Panc1 (cell line): ENCODE measurements at places on chromosomes 13 and 19. TPM values are rescaled to one million over a fixed set of nuclear protein-coding genes. Genes with fewer than 3 reads are reported as not detected.

Gene NUDT19
- 41.4 TPM for total RNA-seq

Gene RUBCNL
- not detected for total RNA-seq

Gene FUT6
- not detected for total RNA-seq

Gene HRC
- 0.13 TPM for total RNA-seq

DNA sequence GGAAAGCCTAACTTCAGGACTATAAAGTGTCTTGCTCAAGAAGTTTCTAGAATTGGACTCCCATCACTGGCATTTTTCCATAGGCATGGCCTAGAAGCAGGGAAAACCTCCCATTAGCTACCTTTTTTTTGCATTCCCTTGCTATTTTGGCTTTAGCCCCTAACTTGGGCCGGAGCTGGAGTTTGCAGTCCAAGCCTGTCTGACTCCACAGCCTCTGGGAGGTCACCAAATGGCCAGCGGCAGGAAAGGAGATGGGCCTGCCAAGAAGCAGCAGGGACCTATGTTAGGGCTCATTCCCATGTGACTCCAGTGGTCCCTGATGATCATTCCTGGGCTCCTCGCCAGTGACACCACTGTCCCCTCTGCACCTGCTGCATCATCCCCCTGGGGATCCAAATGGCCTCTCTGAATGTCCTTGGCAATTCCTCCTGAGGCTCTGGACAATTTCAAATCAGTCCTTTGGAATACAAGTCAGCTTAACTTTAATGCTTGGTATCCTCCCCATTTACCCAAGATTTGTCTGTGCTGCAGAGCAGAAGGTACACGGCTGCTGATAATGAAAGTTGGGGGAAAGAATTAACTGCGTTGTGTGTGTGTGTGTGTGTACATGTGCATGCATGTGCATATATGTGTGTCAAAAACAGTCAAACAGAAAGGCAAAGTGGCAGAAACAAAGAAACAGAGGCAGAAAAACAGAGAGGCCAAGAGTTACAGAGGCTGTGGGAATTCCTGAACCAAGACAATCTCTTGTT lies 69.8 kb upstream of the SERP2 start:
- DNase-seq: no peak

- H3K4me3 ChIP-seq: no peak overlapping the region
- H3K27ac ChIP-seq: no peak overlapping the region
- no peaks in the 10 kb centered on the region for H3K4me1 ChIP-seq
- no peaks in the 10 kb centered on the region for H3K36me3 ChIP-seq
- no peak for DNase-seq
- no peaks in the 10 kb centered on the region for H3K27me3 ChIP-seq
These were observed 136.1 kb downstream of the KCTD12 start for GRCh38 chr13:76750126-76750525.

DNA sequence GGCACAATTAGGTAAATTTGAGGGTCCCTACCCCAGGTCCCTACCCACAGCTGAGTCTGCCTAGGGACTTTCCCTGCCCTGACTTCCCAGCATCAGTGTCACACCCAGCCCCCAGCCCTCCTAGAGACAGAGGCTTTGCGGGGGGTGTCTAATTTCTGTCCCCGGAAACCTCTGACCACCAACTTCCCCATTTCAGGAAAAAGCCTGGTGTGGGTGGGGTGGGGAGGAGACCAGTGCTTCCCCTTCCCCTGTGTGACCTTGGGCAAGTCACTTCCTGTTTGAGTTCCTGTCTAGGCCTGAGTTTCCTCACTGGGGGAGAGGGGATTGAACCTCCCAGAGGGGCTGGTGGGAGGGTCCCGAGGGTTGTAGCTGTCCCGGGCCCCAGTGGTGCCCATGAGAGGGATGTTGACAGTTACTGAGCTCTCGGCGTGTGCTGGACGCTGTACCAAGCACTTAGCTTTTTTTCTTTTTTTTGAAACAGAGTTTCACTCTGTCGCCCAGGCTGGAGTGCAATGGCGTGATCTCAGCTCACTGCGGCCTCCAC lies 7.9 kb downstream of the VASP start:
- H3K27ac ChIP-seq: peak overlapping the region; percentile 8; the same call in 1 of the 2 replicates
- H3K4me1 ChIP-seq: peaks cover 27% of the 10 kb centered on the region
- no peak overlapping the region for H3K4me3 ChIP-seq
- H3K27me3 ChIP-seq: no peaks in the 10 kb centered on the region
- DNase-seq: no peak

GRCh38 chr13:98014766-98015165 lies 61.3 kb downstream of the IPO5 start:
- no peak for DNase-seq
- no peak overlapping the region for H3K4me3 ChIP-seq
- H3K27me3 ChIP-seq: no peaks in the 10 kb centered on the region
- H3K27ac ChIP-seq: no peak overlapping the region
- no peaks in the 10 kb centered on the region for H3K4me1 ChIP-seq

GRCh38 chr19:57572415-57572947 lies 6.2 kb downstream of the ZNF416 start:
- H3K4me1 ChIP-seq: no peaks in the 10 kb centered on the region
- no peaks in the 10 kb centered on the region for H3K27me3 ChIP-seq
- no peak for DNase-seq
- peaks cover 5% of the 10 kb centered on the region for H3K36me3 ChIP-seq

GRCh38 chr13:106096661-106097092 lies 438.8 kb downstream of the EFNB2 start:
- no peaks in the 10 kb centered on the region for H3K27me3 ChIP-seq
- no peaks in the 10 kb centered on the region for H3K36me3 ChIP-seq
- no peak overlapping the region for H3K4me3 ChIP-seq
- peaks cover 10% of the 10 kb centered on the region; the same call in 1 of the 2 replicates for H3K4me1 ChIP-seq
- H3K27ac ChIP-seq: no peak overlapping the region
- no peak for DNase-seq

DNA sequence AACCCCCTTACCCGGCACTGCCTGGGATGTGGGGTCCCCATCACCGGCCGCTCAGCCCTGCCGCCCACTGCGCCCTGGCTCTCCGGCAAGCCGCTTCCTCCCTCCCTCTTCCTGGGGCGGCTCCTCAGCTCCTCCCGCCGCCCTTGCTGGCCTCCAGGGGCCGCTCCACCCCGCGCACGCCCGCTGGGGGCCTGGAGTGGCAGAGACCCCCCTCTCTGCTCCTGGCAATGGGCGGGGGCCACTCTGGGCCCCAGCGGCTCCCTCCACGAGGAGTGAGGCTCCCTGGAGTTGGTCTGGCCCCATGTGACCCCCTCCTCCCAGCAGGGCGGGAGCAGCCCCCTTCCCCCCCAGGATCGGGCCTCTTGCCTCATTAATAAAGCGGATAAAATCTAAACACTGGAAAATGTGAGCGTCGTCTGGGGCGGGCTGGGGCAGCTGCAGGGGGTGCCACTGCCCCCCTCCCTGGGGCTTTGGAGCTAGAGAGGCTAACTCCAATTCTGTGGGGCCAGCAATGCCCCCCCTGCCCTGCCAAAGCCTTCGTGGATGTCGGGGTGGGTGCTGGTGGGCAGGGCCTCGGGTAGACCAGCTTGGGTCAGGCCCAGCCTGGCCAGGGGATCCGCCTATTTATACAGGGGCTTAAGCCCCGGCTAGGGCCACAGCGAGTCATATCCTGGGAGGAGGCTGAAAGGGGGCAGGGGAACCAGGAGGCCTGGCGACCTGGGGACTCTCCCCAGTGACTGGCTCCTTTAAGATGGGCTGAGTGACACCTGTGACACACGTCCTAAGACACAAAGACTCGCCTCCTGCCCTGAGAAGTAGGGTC lies at the start of gene PTGER1:
Gene PTGER1, minus strand, starts transcription at position 104 of the 823 bp plus-strand sequence. CDS start 1,034 bp downstream, outside the sequence.
- H3K27me3 ChIP-seq: no peaks in the 10 kb centered on the region
- H3K36me3 ChIP-seq: no peaks in the 10 kb centered on the region; the same call in 1 of the 2 replicates
- peaks cover 27% of the 10 kb centered on the region for H3K4me1 ChIP-seq
- peak within 1 kb of the TSS; percentile 65 for H3K27ac ChIP-seq

- no peak overlapping the region for H3K4me3 ChIP-seq
- H3K27ac ChIP-seq: no peak overlapping the region
- no peaks in the 10 kb centered on the region for H3K4me1 ChIP-seq
- no peaks in the 10 kb centered on the region for H3K36me3 ChIP-seq
- no peak for DNase-seq
These were observed 329.3 kb downstream of the SUCLA2 start for GRCh38 chr13:47671776-47672175.

DNA sequence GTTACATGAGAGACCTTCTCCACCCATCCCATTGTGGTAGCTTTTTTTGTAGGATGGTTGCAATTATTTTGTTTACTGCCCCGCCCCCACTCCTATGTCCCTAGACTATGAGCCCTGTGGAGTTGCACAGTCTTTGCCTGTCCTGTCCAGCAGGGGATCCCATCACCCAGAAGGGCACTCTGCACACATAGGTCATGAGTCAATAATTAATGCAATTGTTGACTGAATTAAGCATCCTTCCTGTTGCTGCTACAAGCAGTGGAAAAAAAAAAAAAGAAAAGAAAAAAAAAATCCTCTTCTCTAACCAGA lies 14.2 kb downstream of the C19orf81 start:
- no peaks in the 10 kb centered on the region for H3K4me1 ChIP-seq
- no peak for DNase-seq
- H3K27me3 ChIP-seq: no peaks in the 10 kb centered on the region
- H3K27ac ChIP-seq: no peak overlapping the region
- no peak overlapping the region for H3K4me3 ChIP-seq

DNA sequence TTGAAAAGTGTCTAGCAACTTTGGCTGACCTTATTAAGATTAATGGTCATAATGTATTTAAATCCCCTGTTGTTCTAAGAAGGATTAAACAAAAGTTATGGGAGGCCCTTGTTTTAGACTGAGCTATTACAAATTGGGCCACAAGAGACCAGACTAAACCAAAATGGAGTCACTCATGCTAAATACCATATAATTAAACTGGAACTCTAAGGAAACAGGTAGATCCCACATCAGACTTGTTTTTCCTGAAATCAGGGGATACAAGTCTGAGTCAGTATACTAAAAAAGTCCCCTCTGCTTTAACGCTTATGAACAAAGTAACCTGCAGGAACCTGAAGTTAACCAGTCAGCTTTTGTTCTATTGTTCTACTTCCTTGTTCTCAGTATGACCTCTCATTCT lies 305.9 kb upstream of the SGCG start:
- H3K27ac ChIP-seq: no peak overlapping the region
- no peaks in the 10 kb centered on the region for H3K4me1 ChIP-seq
- H3K36me3 ChIP-seq: no peaks in the 10 kb centered on the region
- H3K4me3 ChIP-seq: no peak overlapping the region

DNA sequence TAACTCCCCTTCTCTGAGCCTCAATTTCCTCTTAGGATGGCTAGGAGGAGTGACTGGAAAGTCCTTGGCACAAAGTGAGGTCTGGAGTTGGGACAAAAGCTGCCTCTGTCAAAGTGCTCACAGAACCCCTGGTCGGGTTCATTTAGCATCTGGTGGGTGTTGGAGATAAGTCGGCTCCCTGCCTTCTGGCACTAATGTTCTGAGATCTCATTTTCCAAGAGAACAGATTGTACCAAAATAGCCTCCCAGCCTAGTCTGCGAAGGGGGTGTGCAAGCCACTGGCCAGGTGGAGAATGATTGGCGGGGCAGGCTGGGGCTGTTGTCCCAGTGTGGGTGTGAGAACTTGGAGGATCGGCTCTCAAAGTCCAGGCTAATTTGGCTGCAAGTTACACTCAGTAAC lies 20.7 kb upstream of the NWD1 start:
- no peaks in the 10 kb centered on the region for H3K4me1 ChIP-seq
- H3K27me3 ChIP-seq: no peaks in the 10 kb centered on the region
- no peak overlapping the region for H3K4me3 ChIP-seq
- no peaks in the 10 kb centered on the region for H3K36me3 ChIP-seq

DNA sequence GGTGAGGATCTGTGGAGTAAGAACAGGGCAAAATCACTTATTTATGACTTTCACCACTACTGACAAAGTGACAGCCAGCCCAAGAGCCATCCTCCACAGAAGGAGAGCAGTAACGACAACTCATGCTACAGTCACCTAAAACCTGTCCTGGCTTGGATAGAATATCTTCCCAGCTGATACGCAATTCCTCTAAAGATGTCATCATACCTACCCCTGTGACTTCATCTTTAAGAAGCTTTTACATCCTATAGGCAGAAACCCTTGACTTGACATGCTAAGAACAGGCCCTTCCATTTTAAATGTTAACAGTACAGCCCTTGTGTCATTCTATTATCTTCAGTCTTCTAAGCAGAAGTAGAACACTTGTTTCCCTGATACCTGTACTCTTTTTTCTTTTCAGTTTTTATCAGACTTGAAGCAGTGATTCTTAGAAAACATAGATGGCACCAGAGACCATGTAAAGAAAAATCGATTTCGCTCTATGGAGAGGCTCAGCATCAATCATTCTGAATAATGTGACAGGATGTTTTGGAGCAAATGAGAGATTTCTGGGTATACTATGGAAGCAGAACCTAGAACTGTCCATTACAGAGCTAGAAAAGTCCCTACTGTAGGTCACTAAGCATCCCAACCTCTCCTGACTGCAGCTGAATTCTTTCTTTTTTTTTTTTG lies 20.1 kb downstream of the STOML3 start:
- no peak overlapping the region for H3K4me3 ChIP-seq
- no peaks in the 10 kb centered on the region; the same call in 1 of the 2 replicates for H3K27me3 ChIP-seq
- no peaks in the 10 kb centered on the region for H3K36me3 ChIP-seq
- H3K27ac ChIP-seq: no peak overlapping the region

DNA sequence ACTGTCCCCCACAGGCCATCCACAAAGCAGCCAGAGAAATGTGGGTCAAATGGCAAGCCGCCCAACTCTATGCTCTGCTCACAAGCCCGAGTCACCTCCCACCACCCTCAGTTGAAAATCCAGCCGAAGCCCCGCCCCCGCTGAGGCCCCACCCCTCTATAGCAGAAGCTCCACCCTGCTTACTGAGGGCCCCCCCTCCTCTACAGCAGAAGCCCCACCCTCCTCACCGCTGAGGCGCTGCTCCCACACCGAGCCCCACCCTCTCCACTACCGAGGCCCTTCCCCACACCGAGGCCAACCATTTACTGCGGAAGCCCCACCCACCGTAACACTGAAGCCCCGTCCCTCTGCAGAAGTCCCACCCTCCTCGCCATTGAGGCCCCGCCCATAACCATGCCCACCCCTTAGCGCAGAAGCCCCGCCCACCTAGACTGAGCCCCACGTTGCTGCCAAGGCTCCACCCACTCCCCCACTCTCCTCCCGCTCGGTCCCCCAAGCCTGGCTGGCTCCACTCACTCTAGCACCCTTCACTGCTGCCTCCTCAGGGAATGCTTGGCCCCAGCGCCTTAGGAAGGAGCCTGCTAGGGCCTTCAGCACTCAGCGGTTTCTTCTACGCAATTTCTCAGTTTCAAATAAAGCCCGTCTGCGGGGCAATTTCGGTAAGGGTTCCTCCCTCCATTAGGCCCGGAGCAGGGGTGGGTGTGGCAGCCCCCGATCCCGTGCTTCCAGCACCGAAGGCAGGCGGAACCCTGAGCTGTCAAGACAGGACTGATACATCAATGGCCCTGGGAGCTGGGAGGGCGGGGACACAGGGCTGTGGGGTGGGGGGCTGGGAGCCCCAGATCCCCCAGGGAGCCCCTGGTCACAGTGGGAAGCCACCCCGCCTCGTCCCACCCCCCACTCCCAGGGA lies 9.0 kb upstream of the MYDGF start:
- 0 out of 2 replicates have a peak, but pooled peaks cover 2% of the 10 kb centered on the region for H3K36me3 ChIP-seq
- no peak for DNase-seq
- H3K4me1 ChIP-seq: no peaks in the 10 kb centered on the region
- no peaks in the 10 kb centered on the region for H3K27me3 ChIP-seq
- no peak overlapping the region for H3K4me3 ChIP-seq
